ENCODE measurements at places on chromosomes 16 and 17.

DNA sequence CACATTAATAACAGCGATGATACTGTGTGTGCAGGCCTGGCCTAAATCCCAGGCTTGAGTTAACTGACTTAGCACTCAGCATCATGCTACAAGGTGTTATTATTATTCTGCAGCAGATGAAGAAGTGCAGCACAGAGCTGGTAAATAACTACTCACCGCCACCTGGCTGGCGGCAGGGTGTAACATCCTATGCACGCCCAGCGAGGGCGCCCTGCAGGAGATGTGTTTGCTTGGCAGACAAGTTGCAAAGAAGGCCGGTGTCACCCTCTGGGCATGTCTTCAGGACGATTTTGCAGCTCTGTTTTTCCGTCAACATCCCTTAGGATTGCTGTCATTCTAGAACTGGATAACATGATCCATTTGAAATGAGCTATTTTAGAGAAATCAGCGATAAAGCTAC lies 30.1 kb downstream of the DNAH9 start:
- DNase-seq: no peak

DNA sequence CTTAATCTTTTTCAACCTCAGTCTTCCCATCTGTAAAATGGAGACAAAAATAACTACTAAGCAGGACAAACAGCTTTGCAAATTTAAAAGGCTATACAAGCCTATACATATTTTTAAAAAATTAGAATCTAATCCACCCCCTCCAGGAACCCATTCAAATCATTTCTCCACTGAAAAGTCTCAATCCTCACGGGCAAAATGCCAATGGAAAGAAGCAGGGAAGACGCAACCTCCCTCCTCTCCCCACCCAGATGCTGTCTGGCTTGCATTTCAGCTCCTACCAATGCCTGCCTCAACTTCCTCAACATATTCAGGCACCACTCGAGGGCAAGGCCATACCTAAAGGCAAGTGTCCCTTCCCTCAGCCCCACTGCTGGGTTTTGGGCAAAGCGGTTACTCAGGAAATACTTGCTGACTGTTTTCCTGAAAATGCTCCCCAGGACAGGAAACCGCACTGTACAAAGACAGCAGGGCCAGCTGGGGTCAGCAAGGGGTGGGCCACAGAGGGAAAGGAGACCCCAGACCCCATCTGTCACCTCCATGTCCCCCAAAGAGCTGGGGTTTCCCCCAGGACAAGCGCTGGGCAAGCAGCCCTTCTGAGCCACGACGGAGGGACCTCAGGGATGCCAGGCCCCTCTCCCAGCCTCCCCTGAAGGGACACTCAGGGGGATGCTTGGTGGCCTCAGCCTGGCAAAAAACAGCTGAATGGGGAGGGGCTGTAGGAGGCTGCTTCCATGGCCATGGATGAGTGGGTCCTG lies 47.7 kb upstream of the DOC2B start:
- DNase-seq: no peak

- DNase-seq: no peak
Measured at GRCh38 chr16:65015599-65015998, 106.3 kb downstream of the CDH11 start.

DNA sequence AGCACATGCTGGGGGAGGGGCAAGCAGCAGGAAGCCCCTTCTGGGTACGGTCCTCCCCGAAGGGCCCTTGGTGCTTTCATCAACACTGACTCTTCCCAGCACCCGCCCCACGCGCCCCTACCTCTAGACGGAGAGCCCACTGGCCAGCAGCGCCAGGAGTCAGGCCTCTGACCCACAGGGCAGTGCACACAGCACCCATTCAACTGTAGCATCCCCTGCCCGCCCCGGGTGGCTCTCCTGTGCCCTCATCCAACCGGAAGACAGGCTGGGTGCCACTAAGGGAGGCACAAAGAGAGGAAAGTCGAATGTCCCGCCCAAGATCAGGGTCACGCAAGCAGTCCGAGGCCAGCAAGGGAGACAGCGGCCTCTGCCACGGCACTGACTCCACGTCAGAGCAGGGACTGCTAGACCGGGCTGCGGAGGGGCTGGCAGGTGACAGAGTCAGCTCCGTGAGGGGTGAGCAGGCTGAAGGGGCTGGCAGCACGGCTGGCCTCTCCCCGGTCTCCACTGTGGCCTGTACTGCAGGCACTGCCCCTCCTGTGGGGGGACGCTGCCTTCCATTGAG lies 9.8 kb downstream of the MSRB1 start:
- DNase-seq: no peak

GRCh38 chr16:63744077-63744874 lies 1377.6 kb downstream of the CDH11 start:
- DNase-seq: no peak

GRCh38 chr16:68074850-68075555 lies 10.2 kb upstream of the NFATC3 start:
- no peak for DNase-seq

- no peak for DNase-seq
Measured at GRCh38 chr16:19853132-19853741, 31.4 kb downstream of the GPRC5B start.

DNA sequence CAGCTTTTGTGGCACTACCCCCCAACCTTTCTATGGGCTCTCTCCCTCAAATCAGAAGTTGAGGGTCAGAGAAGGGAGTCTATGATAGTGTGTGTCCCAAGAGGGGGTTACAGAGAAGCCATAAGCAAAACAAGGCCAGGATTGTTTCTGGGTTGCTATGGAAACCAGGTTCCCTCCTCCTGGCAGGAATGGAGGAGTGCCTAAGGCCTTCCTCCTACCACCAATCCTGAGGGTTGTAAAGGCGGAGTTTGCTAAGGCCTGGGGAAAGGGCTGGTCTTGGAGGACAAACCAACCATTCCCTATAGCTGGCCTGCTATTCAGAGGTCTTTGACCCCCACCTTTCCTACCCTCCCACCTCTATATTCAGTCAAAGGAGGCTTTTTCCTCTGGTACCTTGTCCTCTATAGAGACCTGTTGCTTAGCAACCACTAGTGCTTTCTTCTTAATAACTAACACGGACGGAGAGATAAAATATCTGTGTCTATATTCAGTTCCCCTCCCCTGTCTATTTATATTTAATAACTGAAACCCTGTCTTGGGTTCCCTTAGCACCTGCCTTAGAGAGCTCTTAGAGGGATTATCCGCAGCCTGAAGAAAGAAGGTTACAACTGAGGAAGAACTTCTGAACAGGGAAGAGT lies 43.4 kb downstream of the NEUROD2 start:
- peak; percentile 45 for DNase-seq

DNA sequence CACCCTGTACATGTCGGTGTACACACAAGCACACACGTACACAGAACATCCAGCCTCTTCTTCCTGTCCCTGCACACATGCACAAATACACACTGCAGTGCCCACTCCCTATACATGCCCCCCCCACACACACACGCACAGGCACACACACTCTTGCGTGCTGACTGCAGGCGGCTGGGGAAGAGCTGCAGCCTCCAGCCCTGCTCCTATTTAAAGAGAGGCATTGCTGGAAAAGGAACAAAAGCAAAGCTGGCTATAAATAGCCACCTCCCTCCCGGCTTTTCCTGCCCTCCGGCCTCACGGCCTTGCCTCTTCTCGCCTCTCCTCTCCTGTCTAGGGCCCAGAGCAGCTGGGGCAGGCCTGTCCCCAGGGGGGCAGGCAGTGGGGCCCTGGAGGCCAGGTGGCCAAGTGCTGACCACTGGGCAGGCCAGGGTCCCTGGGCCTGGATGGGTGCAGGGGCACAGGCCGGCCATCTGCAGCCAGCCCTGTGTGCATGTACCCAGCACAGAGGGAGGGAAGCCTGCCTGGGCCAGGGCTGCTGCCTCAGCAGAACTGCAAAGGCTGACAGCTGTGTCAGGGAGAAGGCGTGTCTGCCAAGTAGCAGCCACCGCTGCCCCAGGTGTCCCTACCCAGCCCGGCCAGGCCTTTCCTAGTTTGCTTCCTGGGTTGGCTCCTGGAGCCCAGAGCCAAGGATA lies 25.4 kb downstream of the RTN4RL1 start:
- peak; percentile 85 for DNase-seq

DNA sequence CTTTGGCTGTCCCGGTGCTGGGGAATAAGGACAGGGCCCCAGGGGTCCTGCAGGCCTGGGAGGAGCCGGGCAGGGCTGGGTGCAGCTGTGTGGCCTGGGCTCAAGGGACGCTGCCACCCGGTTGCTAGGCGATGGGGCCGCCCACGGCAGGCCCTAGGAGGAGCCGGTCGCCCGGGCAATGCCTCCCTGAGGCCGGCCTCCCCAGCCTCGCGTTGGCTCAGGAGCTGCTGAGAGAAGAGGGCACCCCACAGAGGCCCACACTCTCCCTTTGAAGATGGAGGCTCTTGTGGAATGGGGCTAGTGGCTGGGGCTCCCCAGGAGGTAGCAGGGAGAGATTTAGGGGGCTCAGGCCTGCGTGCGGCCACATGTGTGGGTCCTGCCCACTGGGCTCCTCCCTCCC lies at the start of gene CIBAR2:
Gene CIBAR2 (minus strand): TSS at position 109 of the 400 bp plus-strand sequence. CDS start 120 bp downstream, outside the sequence.
- peak; percentile 87 for DNase-seq

DNA sequence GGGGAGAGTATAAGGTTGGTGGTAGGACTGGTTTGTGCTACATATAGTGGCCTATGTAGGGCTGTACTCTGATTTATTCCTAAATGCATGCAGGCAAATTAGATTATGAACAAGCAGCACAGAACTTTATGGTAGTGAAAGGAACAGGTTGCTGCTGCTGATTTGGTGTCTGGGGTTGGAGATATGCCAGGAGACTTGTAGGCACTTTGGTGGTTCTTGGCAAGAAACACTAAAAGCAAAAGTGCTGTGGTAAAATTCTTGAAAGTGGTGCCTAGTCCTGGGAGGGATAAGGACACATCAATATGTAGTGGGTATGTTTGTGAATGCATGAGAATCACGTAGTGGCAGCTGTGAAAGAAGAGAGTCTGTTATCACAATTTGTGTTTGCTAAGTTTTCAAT lies 2126.0 kb downstream of the TP53TG3F start:
- DNase-seq: no peak

GRCh38 chr16:56910654-56911539 lies 21.0 kb upstream of the HERPUD1 start:
- DNase-seq: no peak

- no peak for DNase-seq
Measured at GRCh38 chr17:11388054-11388453, 147.0 kb downstream of the SHISA6 start.

DNA sequence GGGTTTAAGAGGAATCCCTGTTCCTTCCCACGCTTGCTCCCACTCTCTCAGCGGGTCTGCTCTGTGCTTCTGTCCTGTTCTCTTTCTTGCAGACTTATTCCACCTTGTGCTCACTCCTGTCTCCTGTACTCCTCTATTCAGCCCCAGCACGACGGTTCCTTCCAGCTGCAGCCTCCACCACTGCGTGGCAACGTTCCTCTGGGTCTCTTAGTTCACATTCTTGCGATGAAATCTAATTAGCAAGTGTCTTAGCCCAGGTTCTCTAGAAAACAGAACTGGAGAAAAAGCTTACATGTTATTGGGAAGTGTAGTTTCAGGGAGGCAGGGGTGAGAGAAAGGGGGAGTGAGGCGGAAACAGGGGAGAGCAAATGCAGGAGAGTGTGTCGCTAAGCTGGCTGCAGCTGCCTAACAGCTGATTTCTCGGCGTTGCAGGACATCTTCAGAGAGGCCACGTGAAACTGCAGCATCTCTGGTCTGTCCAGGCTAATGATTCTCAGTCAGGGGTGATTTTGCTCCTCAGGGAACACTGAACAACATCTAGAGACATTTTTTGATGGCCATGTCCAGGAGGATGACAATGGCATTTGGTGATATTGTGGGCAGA lies 213.2 kb upstream of the NLRP1 start:
- DNase-seq: peak; percentile 55

DNA sequence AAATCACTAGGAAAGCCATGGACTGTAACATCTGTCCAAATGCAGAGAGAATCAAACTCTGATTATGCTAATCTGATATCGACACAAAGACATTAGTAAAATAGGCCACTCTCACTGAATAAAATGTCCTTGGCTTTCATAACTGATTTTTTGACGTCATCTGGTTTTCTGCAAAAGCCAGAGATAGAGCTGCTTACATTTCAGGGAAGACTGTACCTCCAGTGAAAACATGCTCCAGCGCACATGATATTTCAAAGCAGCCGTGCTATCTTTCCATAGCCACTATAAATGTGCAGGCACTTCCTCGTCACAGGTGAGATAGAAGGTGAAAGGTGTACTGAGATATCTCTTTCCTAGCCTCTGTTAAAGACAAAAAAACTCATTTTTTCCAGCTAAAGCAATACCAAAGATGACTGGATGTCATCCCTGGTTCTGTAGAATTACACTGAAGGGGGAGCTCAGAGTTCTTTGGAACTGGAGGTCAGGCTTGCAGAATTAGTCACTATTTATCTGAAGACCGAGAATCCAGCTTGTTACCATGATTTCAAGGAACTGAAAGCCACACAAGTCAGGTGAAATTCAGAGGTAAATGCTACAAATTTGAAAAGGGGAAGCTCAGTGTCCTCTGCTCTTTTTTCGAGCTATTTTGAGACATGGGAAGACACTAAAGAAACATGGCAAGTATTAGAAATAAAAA lies 249.5 kb downstream of the CA10 start:
- DNase-seq: no peak

DNA sequence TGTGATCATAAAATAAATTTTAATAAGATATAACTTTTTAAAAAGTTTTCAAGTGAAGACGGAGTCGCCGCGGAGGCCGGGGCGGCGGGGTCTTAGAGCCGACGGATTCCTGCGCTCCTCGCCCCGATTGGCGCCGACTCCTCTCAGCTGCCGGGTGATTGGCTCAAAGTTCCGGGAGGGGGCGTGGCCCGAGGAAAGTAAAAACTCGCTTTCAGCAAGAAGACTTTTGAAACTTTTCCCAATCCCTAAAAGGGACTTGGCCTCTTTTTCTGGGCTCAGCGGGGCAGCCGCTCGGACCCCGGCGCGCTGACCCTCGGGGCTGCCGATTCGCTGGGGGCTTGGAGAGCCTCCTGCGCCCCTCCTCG lies at the start of gene FOXC2:
Gene FOXC2 (plus strand): TSS at position 229 of the 365 bp plus-strand sequence. CDS start 507 bp downstream, outside the sequence.
- peak; percentile 85 for DNase-seq

Measured in retina (tissue), 1 donor.